ENCODE measurements at places on chromosomes 2 and 18.

DNA sequence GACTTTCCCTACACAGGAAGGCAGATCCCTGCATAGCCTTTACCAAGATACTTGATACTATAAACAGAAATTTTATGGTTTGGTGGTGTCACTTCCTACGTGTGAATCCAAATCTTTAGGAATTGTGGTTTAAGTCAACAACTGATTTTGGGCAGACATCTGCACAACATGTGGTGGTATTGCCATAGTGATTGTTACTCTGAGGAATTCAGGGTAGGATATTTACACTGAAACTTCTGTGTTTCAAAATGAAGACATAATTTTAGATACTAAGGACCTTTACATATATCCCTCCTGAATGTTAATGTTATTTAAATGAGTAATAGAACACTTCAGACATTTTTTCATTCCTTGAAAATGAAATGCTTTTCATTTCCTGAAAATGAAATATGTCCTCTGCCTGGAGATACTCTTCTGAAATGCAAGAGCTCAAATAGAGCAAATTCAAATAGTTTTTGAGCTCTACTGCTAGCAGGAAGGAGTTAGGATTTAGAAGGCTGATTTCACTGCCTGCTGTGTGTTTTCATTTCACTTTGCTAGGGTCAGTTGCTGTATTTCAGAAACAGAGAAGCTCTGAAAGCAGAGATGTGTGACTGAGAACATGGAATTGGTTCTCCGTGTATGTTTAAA, 77.2 kb downstream of the MDH1 start:
- no peak for DNase-seq

GRCh38 chr18:13292736-13293135, 74.2 kb downstream of the LDLRAD4 start:
- DNase-seq, result no peak

DNA sequence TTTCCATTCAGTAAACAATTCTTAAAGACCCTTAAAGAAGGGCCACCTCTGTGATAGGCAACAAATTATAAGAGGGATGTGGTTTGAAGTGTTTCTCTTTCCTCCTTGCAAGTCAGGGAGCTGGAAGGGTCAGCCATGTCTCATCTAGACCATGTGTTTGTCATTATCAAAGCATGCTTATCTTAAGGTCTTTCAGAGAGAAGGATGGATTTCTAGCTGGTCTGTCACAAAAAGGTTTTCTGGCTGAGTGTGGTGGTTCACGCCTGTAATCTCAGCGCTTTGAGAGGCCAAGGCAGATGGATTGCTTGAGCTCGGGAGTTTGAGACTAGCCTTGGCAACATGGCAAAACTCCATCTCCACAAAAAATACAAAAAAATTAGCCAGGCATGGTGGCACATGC, 59.2 kb upstream of the PEX13 start:
- no peak for DNase-seq

GRCh38 chr2:220513573-220514288, 886.3 kb downstream of the SLC4A3 start:
- DNase-seq, result no peak

DNA sequence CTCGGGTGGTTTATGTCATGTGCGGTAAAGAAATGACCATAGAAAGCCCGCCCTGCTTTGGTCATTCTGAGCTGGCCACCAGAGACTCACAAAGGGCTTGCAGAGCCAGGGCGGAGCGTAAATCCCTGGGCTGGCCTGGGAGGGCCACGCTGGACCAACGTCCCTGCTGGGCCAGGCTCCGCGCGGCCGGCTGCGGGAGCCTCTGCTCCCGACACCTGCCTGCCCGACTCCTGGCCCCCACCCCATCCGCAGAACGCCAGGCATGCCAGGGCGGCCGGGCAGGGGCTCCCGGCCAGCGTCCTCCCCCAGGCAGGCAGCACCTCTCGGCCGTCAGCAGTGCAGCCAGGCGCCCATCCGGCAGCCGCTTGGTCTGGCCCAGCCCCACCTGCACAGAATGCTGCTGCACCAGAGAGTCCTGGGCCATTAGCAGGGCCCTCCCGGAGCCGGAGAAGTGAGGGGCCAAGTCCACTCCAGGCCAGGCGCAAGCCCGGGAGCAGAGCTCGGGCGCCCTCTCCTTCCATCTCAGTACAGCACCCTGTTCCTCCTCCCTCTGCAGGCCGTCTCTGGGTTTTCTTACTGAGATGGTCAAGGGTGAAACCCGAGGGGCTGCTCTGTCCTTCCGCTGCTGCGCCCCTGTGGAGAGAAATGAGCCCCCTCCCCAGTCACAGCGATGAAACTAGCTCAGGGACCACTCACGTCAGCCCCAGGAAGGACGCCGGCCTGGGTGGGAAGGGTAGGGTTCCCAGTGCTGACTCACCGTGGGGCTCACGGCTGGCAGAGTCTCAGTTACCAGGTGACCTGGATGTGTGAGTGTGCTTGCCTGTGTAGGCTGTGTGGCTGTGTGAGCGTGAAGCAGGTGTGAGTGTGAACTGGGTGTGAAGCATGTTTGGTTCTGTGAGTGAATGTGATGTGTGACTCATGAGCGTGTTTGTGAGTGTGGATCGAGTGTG, 83.3 kb downstream of the PTGR3 start:
- DNase-seq, result no peak

DNA sequence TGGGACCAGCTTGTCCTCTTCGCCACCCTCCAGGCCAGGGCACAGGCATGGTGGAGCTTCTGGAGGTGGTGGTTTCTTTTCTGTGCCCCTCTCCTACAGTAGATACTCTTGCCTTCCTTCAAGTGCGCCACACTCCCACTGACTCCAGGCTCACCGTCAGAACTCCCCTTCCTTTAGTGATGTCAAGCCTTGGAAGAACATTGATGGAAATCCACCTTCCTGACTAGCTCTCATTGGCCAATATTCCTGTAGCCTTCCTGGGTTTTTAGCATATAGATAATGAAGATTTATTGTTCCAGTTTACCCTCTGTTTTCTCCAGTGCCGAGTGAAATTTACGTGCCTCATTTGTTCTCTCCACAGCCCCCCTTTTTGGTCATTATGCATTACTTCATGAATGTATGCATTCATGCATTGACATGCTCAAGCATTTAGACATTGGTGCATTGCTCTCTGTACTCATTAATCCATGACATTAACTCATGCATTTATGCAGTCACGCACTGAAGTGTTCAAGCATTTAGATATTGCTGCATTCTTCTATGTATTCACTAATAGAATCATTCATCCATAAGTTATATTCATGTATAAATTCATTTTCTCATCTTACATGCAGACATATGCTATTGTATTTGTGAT, 37.3 kb downstream of the PLB1 start:
- DNase-seq, result no peak

GRCh38 chr18:23757437-23757733, 68.1 kb downstream of the LAMA3 start:
- no peak for DNase-seq

GRCh38 chr2:37566517-37566981, 104.9 kb downstream of the CDC42EP3 start:
- DNase-seq, result no peak

GRCh38 chr2:133972786-133973185, 281.1 kb upstream of the MGAT5 start:
- DNase-seq, result no peak

GRCh38 chr18:12313530-12314245, 5.6 kb downstream of the TUBB6 start:
- no peak for DNase-seq

- no peak for DNase-seq
Observed at GRCh38 chr18:79912994-79913831, 38.2 kb downstream of the SLC66A2 start.

DNA sequence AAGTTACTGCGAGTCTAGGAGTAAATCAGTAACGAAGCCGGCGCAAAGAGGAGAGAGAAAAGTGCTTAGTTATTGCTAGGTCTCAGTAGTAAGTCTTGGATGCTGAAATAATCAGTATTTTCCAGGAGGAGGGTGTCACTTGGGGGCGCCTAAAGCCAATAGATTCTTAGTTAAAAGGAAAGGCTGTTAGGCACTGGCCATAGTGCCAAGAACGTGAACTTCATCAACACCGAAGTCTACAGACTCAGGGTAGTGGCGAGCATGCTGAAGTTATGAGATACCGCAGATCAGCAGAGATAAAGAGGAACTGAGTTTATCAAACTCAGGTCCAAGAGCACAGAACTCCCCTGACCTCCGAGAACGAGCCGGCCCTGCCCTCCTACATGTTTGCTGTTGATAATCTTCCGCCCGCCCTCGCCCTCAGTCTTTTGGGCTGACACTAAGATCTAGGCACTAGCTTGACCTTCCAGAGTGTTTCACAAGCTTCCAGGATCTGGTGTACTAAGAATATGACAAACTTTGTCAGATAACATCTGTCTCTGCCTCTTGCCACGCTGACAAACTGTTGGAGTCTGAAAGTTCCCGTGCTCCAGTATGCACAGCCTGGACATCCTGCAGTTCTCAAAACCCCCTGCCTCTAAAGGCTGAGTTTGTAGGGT, 49.2 kb downstream of the CYB5A start:
- no peak for DNase-seq

GRCh38 chr2:208031608-208032019, 6.3 kb upstream of the PLEKHM3 start:
- no peak for DNase-seq

DNA sequence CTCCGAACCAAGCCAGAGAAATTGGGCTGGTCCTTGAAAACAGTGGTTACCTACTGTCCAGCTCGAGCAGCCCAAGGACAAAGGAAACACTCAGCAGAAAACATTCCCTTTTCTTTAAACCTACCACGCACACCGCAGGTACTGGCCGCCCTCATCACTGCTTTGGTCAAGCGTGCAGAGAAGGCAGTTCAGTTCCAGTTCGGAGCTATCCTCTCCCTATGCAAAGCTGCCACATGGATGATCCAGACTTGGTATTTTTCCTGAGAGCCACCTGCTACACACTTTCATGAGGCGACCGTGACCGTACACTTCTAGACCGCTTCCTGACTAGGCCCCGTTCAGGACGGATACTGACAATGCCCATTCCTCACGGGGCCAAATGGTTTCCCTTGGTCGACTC, 4.3 kb upstream of the POLR2D start:
- DNase-seq, result no peak

- DNase-seq, result no peak
Observed at GRCh38 chr2:226611944-226612318, 187.7 kb downstream of the IRS1 start.

- DNase-seq, result no peak
Observed at GRCh38 chr18:63286926-63287325, 32.6 kb downstream of the BCL2 start.

- no peak for DNase-seq
Observed at GRCh38 chr2:142819411-142819810, 58.1 kb upstream of the KYNU start.

GRCh38 chr2:71927757-71928715, 219.6 kb downstream of the CYP26B1 start:
- no peak for DNase-seq

DNA sequence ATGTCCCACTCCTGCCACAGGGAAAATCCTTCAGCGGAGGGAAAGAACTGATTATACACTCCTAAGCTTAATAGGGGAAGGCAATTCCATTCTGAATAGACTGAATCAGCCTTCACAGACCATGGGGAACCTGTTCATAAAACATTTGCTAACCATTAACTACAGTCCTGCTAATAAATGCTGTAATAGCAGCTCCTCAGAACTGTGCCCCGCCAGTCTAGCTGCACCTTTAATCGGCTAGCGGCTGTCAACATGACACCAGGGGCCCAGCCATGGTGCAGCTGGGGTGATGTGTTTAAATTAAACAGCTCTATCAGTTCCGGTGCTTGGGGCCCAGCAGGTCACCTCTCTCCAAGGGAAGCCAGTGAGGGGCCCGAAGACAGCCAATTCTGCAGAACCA, 77.8 kb downstream of the GALNT14 start:
- DNase-seq, result no peak

GRCh38 chr2:122748552-122749011, 993.1 kb downstream of the TSN start:
- DNase-seq, result no peak

GRCh38 chr2:217293046-217293445, 433.2 kb upstream of the TNP1 start:
- DNase-seq, result no peak

- no peak for DNase-seq
Observed at GRCh38 chr18:75656035-75656434, 228.5 kb upstream of the SMIM21 start.

- no peak for DNase-seq
Observed at GRCh38 chr2:24576617-24577016, 85.6 kb downstream of the NCOA1 start.

- DNase-seq, result no peak
Observed at GRCh38 chr2:217923007-217923686, 79.6 kb downstream of the TNS1 start.

DNA sequence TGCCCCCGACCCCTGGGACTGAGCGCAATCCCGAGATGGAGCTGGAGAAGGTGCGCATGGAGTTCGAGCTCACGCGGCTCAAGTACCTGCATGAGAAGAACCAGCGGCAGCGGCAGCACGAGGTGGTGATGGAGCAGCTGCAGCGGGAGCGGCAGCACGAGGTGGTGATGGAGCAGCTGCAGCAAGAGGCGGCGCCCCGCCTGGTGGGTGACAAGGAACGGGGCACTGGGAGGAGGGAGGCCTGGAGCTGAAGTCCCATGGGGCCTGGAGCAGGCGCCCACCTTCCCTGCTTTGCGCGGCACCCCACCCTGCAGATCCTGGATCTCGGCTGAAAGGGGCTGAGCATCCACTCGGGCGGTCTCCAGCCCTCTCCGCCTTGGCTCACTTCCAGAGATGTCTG, 1.2 kb downstream of the TMEM247 start:
- DNase-seq, result no peak

DNA sequence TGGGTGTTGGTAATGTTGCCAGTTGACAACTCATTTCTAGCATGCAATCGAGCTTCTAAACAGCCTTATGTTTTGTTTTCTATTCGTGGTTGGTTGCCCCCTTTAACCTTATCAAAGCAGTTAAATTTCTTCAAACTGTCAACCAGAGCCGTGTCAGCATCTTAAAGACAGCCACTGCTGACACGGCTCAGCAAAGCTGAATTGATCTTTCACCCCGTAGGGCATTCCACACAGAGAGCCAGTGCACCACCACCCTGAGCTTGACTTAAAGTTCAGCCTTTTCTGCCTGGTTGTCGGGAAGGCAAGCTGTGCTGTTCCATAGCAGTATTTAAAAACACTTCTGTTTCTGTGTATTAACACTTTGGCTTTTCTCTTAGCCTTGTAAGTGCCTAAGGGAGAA, 355.0 kb upstream of the CHST9 start:
- no peak for DNase-seq

GRCh38 chr2:11502740-11503292, 31.0 kb upstream of the GREB1 start:
- DNase-seq, result no peak

DNA sequence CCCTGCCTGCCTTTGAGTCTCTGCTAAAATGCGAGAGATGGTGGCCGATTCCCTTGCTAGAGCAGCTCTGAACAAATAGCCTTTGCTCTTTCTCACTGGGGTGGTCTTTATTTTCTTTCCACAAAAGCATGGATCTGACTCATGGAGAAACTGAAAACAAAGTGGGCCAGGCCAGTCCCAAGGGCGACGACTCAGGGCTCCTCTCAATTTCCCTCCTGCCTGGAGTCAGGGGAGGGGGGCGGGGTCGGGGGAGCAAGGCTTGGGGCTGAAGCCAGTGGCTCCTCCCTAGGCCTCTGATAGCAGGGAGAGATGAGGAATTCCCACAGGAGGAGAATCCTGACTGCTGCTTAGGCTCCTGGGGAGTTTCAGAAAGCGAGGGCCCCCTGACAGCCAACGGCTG, 17.1 kb upstream of the IL1R2 start:
- no peak for DNase-seq

Measured in CD4-positive, alpha-beta T cell treated with Interferon alpha-2 for 1 hour (primary cell).